Endothelial cell of umbilical vein (primary cell): ENCODE measurements at places on chromosomes 1 and 21. TPM values are rescaled to one million over a fixed set of nuclear protein-coding genes. Genes with fewer than 3 reads are reported as not detected.

- DNase-seq = no peak
Measured at GRCh38 chr1:64569411-64569810, 99.5 kb downstream of the CACHD1 start.

ZNF691 gene
- 6.6 and 7.4 TPM in 2 replicates for total RNA-seq

DNA sequence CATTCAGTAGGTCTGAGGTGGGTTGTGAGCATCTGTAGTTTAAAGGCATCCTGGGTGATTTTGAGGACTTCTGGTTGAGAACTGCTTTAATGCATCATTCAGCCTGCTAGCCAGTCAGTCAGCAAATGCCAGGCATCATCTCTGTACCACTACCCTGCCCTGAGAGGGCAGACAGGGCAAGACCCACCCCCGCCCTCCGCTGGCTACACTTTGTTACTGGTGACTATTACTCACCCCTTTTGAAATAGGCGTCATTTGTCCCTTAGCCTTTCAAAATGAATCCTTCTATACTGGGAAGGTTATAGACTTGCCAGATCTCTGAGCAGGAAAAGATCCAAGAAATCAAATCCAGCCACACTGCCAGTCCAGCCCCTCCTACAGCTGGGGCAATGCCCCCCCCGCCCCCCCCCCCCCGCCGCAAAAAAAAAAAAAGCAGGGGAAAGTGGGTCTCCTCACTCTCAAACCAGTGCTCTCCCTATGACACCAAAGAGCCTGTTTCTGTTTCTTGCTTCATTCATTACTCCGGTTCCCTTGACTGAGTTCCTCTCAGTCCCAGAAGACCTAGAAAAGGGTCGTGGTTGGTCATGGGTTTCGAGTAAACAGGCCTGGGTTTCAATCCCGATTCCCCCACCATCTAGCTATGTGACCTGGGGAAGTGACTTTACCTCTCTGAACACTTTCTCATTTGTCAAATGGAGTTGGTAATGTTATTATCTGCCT is 4.4 kb downstream of the SELENON start:
- peak; percentile 34 for DNase-seq

SPRR2F gene
- total RNA-seq = not detected in 2 replicates

GRCh38 chr1:92037400-92037799 is 7.6 kb downstream of the EPHX4 start:
- DNase-seq = no peak

- no peak for DNase-seq
Measured at GRCh38 chr1:220747437-220748088, 559 bp upstream of the MTARC2 start.

PTPN7 gene
- total RNA-seq = 0.86 and 1.9 TPM in 2 replicates

DNA sequence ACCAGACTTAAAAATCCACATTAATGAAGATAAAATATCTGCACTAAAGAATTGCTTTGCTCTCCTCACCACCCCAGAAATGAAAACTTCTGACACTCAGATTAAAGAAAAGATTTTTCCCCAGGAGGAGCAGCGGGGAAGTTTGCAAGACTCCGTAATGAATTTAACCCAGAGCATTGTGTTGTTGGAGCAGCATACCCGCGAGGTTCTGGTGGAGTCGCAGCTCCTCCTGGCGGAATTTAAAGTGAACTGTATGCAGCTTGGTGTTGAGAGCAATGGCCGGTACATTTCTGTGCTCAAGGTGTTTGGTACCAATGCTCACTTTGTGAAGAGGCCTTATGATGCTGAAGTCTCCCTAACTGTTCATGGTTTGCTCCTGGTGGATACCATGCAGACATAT is 46.4 kb downstream of the VPS13D start:
- peak; percentile 24 for DNase-seq

DNA sequence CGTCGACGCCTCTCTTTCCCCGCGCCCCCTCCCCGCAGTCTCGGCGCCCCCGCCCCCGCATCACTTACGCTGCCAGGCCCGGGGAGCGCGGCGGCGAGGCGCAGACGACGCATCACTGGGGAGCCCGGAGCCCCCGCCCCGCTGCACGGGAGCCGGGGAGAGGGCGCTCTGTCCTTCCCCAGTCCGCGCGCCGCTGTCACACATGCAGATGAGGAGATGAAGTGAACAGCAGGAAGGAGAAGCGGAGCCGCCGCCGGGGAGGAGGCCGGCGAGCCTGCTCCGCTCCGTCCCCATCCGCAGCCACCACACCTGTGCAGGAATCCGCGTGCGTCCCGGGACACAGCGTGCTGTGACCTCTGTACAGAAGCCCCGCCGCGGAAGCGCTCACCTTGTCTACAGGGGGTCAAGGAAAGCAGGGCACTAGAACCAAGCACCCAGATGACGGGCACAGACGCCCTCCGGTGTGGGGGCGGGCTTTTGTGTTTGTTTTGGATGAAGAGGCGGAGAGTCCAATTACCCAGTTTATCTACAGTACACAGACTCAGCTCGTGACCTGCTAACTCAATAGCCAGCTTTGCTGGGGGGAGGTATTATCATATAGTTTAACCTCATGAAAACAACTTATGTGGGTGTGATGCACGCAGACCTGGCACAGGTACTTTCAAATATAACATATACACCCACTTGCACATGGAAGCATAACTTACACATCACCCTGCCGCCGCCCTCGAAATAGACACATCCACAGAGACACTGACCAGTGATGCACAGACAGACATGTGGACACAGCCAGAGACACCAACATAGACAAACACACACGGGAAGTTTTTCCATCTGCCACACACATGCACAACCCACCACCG is 12.4 kb downstream of the KLHDC8A start:
- DNase-seq = no peak

DNA sequence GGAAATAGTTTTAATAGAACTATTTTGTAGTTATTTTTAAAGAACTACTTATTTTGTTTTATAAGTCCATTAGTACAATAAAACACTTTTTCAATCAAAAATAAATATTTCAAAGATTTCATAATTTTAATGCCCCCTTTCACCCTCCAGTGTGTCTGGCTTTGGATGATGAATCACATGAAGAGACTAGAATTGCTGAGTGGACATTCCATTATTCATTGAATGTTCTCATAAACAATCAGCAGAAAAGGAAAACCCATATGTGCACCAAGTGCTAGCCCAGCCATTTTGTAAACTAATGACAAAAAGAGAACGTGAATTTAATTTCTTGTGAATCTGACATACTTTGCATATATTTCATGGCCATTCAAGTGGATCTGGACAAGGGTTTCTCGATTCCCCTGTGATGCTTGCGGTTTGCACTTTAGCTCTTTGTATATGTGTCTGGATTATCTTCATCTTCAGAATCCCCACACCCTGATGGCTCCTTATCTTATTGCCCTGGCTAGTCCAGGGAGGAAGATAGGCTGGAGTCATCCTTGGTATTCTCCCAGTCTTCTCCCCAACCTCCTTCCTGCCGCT is 20.7 kb upstream of the CHIA start:
- DNase-seq = no peak

- DNase-seq = peak; percentile 56
Measured at GRCh38 chr1:2594001-2594640, 7.5 kb downstream of the PRXL2B start.
